D721Med (cell line): ENCODE measurements at places on chromosomes 11 and 22.
A peak's percentile ranks its signal among the peaks of the same experiment; 100 is the strongest.

DNA sequence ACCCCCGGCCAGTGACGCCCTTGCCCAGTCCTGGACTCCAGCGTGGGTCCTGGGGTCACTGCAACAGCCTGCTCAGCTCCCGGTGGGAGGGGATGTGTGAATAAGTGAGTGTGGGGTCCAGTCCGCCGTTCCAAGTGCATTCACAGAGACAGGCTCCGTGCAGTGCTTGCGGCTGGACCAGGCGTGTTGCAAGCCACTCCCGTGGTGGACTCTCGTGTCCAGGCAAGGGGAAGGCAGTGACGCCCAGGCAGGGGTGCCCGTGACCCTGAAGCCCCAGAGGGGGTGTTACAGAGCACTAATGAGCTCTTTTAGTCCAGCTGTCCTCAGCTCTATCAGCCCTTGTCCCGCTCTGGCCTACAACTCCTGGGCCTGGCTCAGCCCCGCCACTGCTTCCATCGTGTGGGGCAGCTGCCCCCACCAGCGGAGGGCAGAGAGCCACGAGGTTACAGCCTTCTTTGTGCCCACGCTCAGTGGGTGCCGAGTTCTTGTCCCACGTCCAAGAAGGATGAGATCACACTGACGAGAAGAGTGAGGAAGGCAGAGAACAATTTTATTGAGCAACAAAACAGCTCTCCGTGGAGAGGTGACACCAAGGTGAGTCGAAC, 1807.5 kb downstream of the LRRC4C start:
- no peak for DNase-seq

GRCh38 chr11:5626196-5626595, 1.4 kb downstream of the TRIM34 start:
- no peak for DNase-seq

DNA sequence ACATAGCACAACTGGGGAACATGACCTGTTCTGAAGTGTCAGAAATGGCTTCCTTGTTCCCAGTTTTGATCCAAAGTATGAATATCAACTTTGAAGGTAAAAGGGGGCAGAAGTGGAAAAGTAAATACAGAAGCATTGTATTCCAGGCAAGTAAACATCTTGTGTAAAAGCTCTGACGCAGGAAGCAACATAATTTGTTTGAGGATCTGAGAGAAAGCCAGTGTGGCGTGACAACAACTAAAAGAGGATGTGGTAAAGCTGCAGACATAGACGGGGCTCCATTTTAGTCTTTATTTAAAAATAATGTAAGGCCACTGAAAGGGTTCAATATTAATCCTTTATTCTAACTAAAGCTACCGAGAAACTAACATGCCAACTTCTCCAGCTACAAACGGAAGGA, 310.2 kb downstream of the DLG2 start:
- DNase-seq, result no peak

DNA sequence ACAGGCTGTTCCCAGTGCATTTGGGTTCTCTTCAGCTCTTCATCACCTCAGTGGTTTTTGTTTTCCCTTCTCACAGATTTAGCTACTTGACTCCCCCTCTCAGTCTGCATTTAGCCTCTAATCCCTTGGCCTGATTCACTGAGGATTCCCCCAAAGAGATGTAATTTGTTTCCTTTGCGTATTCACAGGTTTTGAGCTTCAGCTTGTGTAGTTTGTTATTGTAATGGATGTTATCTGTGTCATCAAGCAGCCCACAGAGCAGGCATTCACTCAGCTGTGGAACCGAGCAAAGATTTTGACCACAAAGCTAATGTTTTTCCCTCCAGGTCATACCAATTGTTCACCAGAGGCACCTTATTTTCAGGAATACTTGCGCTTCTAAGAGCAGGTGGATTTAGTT, 6.4 kb upstream of the ME3 start:
- no peak for DNase-seq

- no peak for DNase-seq
Observed at GRCh38 chr11:134530636-134531326, 118.7 kb upstream of the B3GAT1 start.

DNA sequence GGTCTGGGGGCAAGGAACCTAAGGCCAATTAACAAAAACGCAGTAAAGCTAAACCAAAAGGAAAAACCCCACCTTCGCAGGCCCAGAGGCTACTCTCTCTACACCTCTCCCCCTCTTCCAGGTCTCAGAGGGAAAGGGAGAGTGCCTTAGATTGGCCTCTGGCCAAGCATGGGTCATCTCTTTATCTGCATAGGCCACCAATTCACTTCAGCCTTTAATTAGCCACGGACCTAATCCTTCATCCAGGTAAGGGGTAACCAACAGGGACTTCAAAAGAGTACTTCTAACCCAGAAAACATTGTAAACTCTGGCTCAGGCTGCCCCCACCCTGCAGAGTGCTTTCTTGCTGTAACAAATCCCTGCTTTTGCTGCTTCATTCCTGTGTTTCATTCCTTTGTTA, 9.4 kb downstream of the VSTM5 start:
- no peak for DNase-seq

DNA sequence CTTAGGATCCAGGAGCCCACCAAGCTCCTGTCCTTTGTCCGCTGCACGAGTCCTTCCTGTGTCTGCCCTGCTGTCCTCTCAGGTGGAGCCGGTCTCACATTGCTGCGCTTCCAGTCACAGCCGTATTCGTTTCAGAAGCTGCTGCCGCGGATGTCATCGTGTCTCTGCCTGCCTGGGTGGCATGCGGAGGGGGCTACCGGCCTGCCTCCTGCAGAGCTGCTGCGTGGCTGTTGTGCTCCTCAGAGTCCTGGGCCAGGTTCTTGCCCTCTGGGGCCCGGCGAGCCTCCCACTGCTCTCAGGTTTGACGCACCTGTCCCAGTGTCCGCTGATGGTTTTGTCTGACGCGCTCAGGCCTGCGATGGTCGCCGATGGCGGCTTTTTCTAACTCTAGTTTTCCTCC, 254.2 kb downstream of the TBC1D22A start:
- DNase-seq, result no peak

DNA sequence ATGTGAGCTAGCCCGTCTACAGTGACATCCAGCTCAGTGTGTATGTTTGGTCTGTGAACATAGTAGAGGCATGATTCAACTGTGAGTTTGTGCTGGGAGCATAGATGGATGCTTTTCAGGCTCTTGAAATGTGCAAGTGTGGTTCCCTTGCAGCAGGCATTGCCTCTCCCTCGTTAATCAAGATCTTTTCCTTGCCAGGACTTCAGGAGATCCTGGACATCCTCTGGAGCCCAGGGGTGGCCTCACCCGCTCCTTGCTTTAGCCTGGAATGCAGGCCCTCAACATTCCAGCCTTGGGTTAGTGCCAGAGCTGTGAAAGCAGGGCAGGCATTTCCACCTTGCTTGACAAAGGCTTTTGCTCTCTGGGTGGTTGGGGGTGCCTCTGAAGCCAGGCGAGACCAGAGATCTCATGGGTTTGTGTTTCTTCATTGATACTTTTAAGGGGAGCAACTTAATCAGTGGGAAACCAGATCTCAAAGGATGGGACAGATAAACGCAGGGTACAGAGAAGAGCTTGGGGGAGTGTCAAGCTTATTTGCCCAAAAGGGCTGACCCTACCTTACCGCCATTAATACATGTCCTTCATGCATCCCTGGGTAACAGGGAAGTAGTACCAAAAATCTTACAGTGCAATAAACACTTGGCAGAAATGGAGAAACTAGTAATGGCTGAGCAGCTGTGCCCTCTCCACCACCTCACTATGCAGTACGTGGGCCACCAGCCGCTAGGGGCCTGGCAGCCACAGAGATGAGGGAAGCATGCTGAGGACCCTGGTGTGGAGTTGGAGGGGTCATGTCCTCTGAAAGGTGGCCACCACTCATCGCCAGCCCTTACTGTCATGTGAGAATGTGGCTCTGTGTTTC, 72.1 kb downstream of the PTPRJ start:
- no peak for DNase-seq

GRCh38 chr11:82722231-82722630, 11.4 kb downstream of the FAM181B start:
- DNase-seq, result no peak

DNA sequence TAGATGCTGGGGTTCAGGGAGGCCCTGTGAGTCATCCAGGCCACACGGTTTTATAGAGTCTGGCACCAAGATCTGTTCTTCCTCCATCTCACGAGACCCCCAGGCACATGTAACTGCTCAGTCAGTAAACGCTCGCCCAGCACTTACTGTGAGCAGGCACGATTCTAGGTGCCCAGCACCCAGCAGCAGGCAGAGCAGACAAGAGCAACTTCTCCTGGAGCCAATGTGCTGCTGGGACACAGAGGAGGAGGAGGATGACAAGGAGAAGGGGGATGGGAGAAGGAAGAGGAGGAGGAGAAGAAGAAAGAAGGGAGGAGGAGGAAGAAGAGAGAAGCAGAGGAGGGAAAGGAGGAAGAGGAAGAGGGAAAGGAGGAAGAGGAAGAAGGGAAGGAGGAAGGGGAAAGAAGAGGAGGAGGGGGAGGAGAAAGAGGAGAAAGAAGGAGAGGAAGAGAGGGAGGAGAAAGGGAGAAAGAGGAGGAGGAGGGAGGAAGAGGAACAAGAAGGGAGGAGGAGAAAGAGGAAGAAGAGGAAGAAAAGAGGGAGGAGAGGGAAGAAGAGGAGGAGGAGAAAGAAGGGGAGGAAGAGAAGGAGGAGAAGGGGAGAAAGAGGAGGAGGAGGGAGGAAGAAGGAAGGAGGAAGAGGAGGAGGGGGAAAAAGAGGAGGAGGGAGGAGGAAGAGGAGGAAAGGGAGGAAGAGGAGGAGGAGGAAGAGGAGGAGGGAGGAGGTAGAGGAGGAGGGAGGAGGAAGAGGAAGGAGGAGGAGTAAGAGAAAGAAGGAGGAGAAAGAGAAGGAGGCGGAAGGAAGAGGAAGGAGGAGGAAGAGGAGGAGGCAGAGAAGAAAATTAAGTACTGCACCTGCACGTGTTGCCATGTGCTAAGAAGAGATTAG, 77.6 kb upstream of the RTL6 start:
- DNase-seq, result no peak

GRCh38 chr11:122632181-122632824, 23.2 kb upstream of the UBASH3B start:
- DNase-seq, result no peak

DNA sequence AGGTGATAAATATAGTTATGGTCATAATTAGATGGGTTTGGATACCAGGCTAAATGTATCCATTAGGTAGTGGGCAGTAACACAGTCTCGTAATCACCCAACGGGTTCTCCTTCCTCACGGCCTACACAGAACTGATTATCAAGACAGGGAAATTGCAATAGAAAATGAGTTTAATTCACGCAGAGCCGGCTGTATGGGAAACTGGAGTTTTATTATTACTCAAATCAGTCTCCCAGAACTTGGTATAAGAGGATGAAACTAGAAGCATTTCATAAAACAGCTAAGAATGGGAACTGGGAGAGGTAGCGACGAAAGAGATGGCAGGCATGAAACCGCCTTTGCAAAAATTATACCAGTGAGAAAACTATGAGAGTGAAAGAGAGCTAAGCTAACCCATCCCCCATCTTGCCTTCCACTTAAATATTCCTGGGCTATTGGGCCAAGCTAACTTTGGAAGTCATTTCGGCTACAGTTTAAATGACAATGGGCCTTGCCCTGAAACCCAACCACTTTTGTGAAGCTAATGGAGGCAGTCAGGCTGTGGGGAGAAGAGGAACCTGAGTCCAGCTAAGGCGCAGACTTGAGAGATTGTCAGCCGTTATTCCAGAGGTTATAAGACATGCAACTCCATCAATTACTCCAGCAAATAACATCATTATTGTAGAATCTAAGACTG, 29.6 kb downstream of the CTSC start:
- DNase-seq, result no peak

DNA sequence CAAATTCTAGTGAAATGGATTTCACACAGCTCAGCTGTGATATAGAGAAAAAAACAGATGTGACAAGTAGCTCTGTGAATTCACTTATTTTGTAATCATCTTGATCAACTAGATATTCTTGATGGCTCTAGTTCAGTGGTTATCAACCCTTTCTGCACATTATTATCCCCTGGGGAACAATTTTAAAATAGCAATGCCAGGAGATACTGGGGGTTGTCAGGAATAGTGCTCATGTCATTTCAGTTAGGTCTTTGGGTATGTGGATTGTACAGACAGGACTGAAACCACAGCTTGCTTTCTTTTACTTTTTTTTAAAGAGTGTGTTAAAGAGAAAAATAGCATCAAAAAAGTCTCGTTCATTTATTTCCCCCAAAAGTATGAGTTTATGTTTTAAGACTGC, 269.0 kb upstream of the PDGFD start:
- DNase-seq, result no peak

GRCh38 chr11:122094836-122095235, 21.2 kb downstream of the BLID start:
- no peak for DNase-seq

DNA sequence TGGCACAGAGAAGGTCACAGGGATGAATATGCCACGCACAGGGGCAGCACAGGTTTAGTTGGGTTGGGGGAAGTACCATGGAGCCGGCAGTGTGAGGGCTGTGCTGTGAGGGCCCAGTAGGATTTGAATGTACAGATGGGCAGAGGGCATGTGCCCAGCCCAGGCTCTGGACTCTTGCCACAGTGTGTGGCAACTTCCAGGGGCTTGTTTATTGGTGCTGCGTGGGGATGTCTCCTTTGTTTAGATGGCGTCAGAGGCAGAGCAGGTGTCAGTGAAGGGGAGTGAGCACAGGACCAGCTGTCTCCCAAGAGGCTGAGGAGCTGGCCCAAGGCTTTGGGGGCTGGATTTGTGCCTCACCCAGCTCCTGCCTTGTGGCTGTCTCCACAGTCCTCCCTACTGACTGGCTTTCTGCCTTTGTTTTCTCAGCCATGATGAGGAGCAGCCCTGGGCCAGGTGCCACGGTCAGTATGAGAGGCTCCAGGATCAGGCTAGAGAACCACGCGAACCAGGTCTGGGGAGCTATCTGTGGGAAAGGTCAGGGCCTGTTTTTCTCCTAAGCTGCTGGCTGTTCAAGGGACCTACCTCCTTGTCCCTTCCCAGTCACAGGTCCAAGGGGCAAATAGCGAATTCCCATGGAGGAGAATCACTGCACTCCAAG, 21.9 kb downstream of the SUN2 start:
- DNase-seq, result no peak

GRCh38 chr11:119192111-119192510, 6.8 kb downstream of the NHERF4 start:
- peak; percentile 9 for DNase-seq

GRCh38 chr11:100188137-100188783, 498.8 kb upstream of the ARHGAP42 start:
- no peak for DNase-seq

- DNase-seq, result no peak
Observed at GRCh38 chr11:20670932-20671403, 1.6 kb downstream of the NELL1 start.

GRCh38 chr11:74626604-74627003, 34.2 kb downstream of the POLD3 start:
- DNase-seq, result no peak

- DNase-seq, result no peak
Observed at GRCh38 chr11:74204701-74205100, 33.6 kb downstream of the PPME1 start.

- no peak for DNase-seq
Observed at GRCh38 chr11:66727282-66728037, 1.6 kb downstream of the SPTBN2 start.
